ENCODE measurements at places on chromosomes 11 and 22.

DNA sequence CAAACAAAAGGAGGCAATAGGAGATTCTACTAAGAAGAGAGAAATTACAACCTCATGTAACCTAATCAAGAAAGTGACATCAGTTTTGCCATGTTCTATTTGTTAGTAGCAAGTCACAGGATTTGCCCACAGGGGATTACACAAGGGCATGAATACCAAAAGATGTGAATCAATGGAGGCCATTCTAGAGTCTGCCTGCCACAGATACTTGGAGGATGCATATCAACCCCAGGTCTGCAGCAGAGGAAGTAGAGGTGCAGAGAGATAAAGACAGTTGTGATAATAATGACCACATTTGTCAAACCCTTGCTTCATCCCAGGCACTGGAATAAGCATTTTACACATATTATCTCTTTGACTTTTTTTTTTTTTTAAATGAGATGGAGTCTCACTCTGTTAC, 2.4 kb upstream of the ASCC2 start:
- no peak for DNase-seq

DNA sequence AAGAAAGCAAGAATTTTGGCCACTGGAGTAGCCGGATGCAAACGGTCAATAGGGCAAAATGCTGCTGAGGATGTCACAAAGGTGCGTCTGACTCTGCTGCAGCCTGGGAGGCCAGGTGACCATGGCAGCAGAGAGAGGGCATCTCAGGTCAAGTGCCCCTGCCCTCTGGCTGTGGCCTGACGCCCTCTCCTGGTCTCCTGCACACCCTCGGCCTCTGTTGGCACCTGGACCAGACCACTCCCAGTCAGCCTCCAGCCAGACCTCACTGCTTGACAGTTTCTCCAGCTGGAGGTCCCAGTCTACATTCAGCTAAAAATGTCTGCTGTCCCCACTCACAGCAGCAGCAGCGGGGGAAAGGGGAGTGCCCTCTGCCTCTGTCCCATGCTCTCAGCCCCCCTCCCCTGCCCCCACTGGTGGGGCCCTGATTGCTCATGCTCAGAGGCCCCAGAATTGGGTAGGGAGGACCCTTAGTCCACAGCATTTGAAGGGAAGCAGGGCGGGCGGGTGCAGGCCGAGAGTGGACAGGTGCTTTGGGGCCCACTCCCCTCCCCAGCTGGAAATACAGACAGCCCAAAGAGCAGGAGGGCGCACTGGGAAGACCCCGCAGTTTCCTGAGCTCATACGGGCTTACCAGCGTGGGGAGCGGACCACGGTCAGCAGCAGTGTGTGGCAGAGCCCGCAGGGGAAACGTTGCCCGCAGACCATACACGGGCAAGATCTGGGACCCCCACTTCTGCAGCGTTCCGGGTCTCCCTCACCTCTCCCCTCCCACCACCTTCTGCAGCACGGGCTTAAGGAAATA, 1.6 kb upstream of the BRSK2 start:
- peak; percentile 70 for DNase-seq

- no peak for DNase-seq
Observed at GRCh38 chr11:86156397-86156955, 87.6 kb upstream of the PICALM start.

GRCh38 chr11:93482556-93482955, 60.6 kb downstream of the SMCO4 start:
- DNase-seq: no peak

- peak; percentile 77 for DNase-seq
Observed at GRCh38 chr11:14969901-14970323, 2.2 kb downstream of the CALCA start.

- DNase-seq: no peak
Observed at GRCh38 chr11:128714123-128714522, 20.3 kb downstream of the FLI1 start.

DNA sequence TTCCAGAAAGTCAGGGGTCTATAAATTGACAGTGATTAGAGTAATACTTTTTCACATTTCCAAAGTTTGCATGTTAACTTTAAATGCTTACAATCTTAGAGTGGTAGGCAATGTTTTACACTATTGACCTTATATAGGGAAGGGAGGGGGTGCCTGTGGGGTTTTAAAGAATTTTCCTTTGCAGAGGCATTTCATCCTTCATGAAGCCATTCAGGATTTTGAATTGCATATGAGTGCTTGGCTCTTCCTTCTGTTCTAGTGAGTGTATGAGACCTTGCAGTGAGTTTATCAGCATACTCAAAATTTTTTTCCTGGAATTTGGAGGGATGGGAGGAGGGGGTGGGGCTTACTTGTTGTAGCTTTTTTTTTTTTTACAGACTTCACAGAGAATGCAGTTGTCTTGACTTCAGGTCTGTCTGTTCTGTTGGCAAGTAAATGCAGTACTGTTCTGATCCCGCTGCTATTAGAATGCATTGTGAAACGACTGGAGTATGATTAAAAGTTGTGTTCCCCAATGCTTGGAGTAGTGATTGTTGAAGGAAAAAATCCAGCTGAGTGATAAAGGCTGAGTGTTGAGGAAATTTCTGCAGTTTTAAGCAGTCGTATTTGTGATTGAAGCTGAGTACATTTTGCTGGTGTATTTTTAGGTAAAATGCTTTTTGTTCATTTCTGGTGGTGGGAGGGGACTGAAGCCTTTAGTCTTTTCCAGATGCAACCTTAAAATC, 5.3 kb downstream of the MALAT1 start:
- DNase-seq: peak; percentile 73

GRCh38 chr11:103683576-103683975, 352.9 kb upstream of the DDI1 start:
- no peak for DNase-seq

DNA sequence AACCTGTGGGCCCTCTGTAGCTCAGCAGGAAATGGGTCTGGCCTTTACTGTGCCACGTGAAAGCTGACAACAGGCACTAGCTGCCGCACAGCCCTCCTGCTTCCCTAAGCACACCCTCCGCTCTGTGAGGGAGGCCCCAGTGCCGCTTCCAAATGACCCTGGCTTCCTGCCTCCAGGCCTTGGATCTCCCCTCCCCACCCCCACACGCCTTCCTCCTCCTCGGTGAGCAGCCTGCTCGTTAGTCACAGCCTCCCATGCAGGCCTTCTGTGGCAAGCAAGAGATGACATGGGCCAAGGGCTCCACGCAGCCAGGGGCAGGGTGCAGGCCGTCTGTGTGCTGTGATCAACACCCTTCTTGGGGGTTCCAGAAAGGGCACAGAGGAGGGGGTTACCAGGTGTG, 15.3 kb upstream of the RASL10A start:
- DNase-seq: no peak

DNA sequence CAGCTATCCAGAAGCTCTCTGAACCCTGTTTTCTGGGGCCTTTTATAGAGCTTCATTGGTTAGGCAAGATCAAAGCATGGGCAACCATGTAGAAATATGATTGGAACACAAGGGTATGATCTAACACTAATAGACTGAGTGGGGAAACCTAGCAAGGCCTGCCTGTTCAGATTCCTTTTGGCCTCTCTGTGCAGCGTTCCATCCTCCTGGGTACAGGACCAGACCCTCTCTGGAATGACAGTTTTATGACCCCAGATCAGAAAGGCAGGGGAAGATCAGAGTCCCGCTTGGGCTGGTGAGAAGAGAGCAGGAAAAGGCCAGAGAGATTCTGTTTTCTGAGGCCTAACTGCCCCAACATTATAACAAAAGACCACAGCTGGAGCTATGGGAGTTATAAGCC, 36.7 kb upstream of the VWA5A start:
- no peak for DNase-seq

DNA sequence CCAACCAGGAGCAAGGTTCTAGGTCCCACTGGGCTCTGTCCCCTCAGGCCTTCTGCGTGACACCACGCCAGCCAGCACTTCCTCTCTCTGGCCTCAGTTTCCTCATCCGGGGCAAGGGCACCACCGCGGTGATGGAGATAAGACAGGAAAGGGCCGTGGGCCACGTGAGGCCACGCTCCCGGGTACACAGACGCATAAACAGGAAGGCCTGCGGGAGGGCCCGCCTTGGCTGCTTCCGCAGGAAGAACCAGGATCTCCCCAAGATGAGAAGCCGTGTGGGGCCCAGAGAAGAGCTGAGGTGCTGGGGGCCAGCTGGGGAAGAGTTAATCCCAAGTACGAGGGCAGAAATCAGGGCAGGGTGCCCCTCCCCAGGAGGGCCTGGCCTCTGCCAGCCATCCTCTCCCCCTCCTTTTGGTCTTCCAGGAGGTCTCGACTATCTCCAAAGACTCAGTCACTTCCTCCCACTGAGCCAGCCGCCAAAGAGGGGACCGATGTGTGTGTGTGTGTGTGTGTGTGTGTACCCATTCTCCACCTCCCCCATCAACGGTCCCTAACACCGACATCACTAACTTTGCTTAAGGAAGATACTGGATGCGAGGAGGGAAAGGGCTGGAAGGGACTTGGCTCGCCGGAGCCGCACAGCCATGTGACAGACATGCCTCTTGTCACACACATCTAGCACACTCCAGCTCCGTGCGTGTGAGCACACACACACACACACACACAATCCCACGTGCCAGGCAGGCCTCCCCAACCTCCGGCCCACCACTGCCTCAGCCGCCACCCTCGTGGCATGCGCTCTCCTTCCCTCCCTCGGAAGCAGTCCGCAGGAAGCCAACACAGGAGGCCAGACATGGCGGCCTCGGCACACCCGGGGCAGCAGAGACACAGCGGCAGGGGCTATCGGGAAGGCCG, 1.4 kb downstream of the MFNG start:
- no peak for DNase-seq

DNA sequence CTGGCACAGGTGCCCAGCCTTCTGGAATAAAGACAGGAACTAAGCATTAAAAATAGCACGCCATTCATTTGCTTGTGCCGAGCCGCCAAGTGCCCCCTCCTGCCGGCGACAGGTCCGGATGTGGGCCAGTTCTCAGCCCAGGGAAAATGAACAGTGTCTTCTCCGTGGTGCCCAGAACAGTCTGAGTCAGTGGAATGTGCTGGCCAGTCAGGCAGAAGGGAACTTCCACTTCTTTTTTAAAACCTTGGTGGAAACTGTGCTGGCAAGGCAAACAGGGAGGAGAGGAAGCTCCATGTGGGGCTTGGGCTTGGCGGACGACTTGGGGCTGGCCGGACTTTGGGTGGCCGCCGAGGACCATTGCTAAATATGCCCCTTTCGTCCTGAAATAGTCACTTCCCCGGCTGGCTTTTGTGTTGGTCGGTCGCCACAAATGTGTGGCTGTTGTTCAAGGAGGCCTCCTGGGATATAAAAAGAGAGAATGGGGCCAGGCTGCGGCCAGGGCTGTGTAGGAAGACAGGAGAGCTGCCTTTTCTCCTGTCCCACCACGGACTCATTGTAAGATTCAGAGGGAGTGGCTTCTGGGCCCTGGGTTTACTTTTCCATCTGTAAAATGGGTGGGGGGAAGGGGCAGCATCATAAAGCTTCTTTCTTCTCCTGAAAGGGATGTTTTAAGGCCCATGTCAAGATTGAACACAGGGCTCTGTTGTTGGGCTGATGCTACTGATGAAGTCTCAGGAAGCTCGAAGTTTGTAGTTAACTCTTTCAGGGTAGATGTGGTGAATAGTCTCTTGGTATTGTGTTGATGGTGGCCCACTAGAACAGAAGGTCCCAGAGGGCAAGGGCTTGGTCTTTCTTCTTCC, 101.0 kb downstream of the PTPRJ start:
- no peak for DNase-seq

GRCh38 chr11:76559346-76559745, 111.2 kb downstream of the LRRC32 start:
- no peak for DNase-seq

GRCh38 chr22:46067159-46068111, 82.9 kb upstream of the PPARA start:
- DNase-seq: peak; percentile 57

GRCh38 chr22:45421349-45422055, 8.0 kb downstream of the RIBC2 start:
- DNase-seq: no peak

DNA sequence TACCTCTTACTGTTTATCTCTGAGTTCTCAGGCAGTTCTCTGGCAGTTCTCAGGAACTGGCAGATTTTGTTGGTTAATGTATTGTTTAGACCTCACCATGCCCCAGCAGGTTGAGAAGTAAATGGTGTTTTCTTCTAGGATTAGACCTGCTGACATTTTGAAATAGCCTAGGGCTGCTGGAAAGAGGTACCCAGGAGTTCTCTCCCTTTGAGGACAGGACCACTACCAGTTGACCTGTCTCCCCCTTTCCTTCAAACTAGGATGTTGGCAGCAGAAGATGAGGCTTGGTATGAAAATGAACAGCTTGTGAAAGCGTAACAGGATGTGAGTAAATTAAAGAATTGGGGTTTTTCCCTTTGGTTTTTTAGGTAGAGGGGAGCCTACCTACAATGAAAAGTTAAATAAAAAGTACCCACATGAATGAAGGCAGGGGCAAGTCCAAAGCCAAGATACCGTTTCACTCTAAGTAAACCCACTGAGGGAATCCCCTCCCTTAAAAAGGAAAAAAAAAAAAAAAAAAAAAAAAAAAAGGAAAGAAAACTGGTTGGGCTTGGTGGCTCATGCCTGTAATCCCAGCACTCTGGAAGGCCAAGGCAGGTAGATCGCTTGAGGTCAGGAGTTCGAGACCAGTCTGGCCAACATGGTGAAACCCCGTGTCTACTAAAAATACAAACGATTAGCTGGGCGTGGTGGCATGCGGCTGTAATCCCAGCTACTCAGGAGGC, 96.2 kb downstream of the PDHX start:
- DNase-seq: no peak

GRCh38 chr11:15370495-15371147, 255.9 kb downstream of the INSC start:
- DNase-seq: no peak

DNA sequence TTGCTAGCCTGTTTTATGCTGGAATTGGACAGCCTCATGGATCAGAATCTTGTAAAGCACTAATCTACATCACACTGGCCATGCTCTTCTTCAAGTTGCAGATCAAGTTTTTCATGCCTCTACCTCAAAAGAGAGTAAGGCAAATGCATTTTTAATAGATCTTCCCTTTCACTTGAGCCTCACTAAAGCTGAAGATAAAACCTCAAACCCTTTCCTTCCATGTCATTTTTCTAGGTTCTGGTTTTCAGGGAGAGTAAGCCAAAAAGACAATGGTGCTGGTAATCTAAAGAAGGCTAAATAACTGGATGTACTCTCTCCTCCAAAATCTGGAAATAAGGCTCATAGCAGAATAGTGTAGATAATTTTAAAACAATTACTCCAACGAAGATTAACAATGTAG, 28.3 kb downstream of the POU2AF1 start:
- DNase-seq: no peak

- no peak for DNase-seq
Observed at GRCh38 chr11:58740447-58740846, 8.7 kb upstream of the GLYAT start.

GRCh38 chr11:9747828-9748227, 84.0 kb downstream of the SWAP70 start:
- no peak for DNase-seq

GRCh38 chr11:12157241-12157661, 46.9 kb downstream of the MICAL2 start:
- no peak for DNase-seq

DNA sequence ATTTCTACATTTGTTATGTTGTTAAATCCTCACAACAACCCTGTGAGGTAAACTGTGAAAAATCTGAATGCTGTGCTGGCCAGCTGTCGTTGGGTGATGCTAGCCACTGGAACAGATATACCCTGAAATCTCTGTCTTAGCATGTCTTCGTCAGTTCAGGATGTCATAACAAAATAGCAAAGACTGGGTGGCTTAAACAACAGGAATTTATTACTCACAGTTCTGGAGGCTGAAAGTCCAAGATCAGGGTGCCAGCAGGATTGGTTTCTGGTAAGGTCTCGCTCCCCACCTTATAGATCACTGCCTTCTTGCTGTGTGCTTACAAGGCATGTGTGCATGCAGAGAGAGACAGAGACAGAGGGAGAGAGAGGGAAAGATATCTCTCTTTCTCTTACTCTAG, 211.7 kb downstream of the C11orf91 start:
- no peak for DNase-seq

Measured in DMS53 (cell line).